ENCODE measurements at places on chromosomes 6 and 20. TPM values are rescaled to one million over a fixed set of nuclear protein-coding genes. Genes with fewer than 3 reads are reported as not detected.

GRCh38 chr6:53651205-53651763 is 14.3 kb downstream of the KLHL31 start:
- DNase-seq: peak; percentile 70

DNA sequence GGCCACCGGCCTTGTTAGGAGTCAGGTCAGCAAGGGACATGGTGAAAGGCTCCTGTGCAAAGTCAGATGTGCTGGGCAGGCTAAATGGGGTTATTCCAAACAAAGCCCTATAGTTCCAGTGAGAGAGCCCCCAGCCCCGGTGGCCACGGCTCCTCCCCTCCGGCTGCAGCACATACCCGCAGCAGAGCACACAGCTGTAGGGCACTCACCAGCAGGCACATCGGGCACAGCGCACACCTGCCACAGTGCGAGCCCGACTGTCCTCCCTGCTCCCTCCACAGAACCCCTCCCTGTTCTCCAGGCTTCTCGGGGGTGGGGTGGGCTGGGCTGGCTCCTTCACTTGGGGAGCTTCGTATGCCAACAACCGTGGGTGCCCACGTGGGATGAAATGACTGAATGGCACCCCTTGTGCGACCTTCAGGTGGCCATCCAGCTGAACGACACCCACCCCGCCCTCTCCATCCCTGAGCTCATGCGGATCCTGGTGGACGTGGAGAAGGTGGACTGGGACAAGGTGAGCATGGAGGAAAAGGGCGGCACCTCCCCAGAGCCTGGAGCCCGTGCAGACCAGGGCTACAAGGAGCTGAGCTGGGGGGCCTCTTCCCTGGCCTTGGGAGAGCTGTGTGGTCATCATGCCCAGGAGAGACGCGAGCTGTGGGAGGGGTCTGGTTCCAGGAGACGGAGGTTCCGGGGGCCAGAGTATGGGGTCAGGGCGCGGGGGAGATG is 30.9 kb downstream of the PYGB start:
- DNase-seq: no peak

GRCh38 chr6:91449539-91449938 is 862.7 kb upstream of the MAP3K7 start:
- no peak for DNase-seq

- peak; percentile 9 for DNase-seq
These were observed 206.2 kb downstream of the WDR27 start for GRCh38 chr6:169495601-169496000.

GRCh38 chr6:83292900-83293843 is 100.0 kb downstream of the RWDD2A start:
- no peak for DNase-seq

- no peak for DNase-seq
These were observed 152.1 kb downstream of the TTLL2 start for GRCh38 chr6:167476844-167477595.

DNA sequence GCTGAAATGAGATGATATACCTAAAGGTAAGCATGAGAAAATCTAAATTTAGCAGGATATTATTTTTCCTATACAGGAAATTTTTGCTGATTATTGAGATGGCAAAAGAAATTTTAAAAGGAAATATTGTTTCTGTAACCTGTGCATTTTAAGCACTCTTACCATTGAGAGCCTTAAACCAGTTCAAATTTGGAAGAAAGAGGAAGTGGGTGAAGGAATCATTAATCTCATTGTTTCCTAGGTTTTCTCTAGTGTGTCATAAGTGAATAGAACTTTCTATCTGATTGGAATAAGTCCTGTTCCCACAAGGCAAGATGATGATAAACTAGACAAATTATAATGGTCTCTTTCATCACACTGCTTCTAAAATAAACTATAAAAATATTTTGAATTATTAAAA is 22.4 kb upstream of the FKBP1C start:
- DNase-seq: no peak

DNA sequence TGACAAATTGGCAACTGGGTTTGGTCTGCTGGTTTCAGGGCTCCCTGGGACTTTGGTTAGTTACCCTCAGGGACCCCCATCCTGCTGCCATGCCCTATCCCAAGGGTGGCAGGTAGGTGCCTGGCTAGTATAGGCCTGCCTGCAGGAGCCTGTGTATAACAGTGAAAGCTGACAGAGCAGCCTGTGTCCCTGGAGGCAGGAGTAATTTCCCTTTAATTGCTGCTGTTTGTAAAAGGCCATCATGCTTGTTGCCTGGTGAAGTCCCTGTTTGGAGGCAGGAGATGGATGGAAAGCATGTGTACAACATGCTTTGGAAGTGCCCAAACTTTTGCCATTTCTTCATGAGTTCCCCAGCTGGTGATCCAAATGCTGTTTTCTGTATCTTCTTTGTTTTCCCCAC is 30.1 kb downstream of the CMTR1 start:
- no peak for DNase-seq

- no peak for DNase-seq
These were observed 1.2 kb downstream of the SRSF12 start for GRCh38 chr6:89116702-89117101.

DNA sequence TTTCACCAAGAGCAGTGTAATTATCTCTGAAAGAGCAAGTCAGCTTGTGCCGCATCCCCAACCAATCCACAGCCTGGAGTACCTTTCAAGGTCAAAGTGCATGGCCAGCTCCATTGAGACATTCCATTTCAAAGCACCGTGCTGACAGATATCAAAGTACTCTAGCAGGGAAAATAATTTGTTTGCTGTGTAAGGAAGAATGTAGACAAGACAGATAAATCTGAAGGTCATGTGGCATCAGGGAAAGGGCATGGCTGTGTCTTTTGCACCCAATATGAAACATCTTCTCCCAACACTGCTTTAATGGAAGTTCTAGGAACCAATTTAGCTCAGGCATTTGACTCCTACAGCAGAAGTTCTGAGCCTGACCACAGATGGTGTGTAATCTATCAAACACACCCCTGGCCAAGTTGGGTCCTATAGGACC is 242.7 kb upstream of the TAB2 start:
- no peak for DNase-seq

DNA sequence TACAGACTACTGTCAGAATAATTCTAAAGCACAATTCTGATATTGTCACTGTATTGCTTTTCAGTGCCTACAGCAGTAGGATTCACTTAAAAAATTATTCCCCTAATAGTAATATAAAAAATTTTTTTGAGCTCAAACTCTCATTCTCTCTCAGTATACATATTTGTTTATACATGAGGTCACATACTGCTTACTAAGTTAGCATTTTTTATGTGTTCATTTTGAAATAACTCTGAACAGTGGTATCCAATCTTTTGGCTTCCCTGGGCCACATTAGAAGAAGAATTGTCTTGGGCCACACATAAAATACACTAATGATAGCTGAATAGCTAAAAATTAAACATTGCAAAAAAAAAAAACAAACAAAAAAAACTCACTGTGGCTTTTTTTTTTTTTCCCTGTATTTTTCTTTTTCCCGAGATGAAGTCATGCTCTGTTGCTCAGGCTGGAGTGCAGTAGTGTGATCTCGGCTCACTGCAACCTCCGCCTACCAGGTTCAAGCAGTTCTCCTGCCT is 38.6 kb downstream of the ASXL1 start:
- DNase-seq: no peak

DNA sequence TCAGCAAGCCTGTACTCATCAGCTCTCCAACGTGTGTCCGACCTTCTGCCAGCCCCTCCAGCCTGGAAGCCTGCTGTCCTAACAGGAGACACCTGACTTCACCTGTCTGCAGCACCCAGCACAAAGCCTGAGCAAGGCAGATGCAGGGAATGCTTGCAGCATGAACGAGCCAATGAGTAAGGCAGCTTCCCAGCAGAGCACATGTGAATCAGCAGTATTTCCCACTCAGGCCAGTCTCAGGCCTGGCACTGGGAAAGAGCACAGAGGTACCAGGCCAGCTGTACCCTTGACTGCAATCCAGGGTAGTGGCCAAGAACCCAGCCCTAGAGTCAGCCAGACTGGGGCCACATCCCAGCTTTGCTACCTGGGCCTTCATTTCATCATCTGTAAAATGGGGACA is 120.8 kb downstream of the MAFB start:
- no peak for DNase-seq

DNA sequence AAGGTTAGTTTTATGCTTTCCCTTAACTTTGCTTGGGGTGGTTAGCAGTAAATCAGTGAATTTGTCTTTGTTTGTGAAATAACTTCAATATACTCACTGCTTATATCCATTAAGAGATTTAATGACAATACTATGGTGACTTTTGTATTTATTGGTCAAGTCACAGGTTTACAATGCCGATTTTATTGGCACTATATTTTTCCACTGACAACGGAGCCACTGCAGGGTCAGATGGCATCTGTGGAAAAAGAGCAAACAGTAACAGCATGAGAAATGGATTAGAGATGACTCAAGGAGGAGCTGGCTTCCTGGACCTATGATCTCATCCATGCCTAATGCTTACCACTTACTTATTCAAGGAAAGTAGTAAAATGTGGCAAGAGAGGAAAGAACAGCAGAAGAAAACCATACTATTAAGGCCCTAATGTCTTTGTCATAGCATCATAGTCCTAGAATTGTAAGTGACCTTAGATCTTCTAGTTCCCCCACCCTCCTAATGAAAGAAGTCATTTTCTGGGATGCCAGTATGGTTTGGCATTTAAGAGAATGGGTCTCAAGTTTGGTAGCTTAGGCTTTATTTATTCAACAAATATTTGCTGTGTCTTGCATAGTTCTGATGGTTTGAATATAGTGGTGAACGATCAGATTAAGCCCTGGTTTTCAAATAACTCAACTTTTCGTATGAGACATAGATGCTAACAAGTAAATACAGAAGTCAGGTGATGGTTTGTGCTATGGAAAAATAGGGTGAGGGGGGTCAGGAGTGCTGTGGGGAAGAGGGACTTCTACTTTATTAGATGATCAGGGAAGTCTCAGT is 18.5 kb downstream of the RNF144B start:
- peak; percentile 67 for DNase-seq

GRCh38 chr20:8723296-8723695 is 345.6 kb upstream of the PLCB4 start:
- no peak for DNase-seq

DNA sequence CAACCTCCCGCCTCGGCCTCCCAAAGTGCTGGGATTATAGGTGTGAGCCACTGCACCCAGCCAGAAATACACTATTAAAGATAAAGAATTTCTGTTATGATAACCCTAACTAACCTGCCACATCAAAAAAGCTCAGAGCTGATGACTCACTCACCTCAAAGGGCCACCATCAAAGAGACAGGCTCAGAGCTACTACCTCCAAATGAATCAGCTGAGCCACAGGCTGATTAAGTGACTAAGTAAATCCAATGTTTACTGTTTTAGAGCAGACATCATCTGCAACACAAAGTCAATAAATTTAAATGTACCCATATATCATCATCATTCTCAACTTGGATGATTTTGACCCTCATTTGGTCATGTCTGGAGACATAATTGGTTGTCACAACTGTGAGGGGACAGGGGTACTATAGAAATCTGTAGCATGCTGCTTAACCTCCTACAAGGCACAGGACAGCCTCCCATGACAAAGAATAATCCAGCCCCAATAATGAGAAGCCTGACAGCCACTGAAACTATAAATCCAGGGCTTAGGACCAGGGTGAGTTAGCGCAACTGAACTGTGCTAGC is 106.5 kb downstream of the ATP9A start:
- DNase-seq: peak; percentile 93

DNA sequence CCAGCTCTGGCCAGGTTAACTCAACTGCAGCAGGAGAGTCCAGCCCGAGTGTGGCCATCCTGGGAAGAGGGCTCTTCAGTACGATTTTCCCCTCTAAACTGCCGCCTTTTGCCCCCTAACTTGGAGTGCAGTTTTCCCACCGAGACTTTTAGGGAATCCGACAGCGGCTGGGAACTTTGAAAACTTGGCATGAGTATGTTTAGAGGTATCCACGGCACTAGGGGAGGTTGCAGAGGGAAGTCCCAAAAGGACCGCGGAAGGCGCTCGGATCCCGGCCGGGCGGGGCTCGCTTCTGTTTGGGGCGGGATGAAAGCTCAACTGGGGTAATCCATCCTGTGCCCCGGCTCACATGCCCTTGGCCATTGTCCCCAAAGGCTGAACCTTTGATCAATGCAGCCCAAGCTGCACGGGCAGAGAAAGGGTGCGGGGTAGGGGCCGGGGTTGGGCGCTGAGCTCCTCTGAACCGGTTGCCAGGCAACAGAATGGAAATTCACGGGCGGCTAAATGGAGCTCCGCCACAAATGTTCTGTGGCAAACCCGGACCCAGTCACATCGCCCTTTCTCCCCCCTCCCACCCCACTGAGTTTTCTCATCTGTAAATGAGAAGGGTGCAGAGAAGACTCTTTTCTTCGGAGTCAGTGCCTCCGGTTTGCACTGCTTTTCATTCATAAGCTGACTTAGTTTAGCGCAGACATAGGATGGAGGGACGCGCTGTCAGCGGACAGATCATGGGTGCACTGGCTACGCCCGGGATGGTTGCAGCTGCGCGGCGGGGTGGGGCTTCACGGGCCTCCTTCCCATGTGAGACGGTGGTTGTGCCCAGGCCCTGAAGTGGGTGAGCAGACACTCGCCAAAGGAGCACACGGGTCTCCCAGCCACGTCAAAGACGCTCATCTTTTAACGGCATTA is 2.3 kb downstream of the BMP6 start:
- no peak for DNase-seq

DNA sequence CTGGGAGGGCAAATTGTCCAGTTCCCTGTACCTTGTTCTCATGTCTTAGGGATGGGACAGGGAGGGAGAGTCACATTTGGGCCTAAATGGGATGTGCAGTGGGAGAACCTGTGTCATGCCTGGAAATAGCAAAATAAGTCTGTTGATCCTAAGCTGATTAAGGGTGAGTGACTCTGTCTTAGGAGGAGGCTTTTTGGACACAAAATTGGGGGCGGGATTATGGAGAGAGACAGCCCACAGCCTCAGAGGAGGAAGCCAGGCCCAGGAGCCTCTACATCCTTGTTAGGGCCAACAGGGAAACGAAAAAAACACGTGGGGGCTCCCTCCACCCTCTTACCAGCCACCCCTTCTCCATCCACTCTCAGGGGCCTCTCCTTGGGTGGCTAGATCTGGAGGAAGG is 2.2 kb downstream of the KCNB1 start:
- DNase-seq: no peak

- no peak for DNase-seq
These were observed 104.7 kb downstream of the BMP7 start for GRCh38 chr20:57161478-57162361.

- DNase-seq: peak; percentile 16
These were observed 85.7 kb upstream of the SOX4 start for GRCh38 chr6:21507811-21508210.

GRCh38 chr6:118569498-118569897 is 21.4 kb downstream of the PLN start:
- DNase-seq: no peak

GRCh38 chr20:25116739-25117458 is 35.0 kb upstream of the VSX1 start:
- no peak for DNase-seq

GRCh38 chr6:36912586-36912985 is 26.8 kb downstream of the C6orf89 start:
- DNase-seq: peak; percentile 93

GRCh38 chr20:64058536-64058935 is 4.5 kb upstream of the TCEA2 start:
- DNase-seq: no peak

GRCh38 chr6:28400122-28400451 is 540 bp upstream of the ZSCAN12 start:
- DNase-seq: no peak

- DNase-seq: peak; percentile 33
These were observed 196.6 kb downstream of the ESR1 start for GRCh38 chr6:152004036-152004566.

Gene FAM209A
- total RNA-seq: 0.12 TPM

Gene ELOVL2
- total RNA-seq: 0.59 TPM

Gene MTFR2
- 17.1 TPM for total RNA-seq

Gene MYT1
- not detected for total RNA-seq

Gene GGTLC1
- total RNA-seq: not detected

Gene PRSS35
- not detected for total RNA-seq

Gene ADGRG6
- total RNA-seq: 1.4 TPM

Gene F13A1
- total RNA-seq: not detected

Gene BPI
- total RNA-seq: 0.29 TPM
